ENCODE measurements at places on chromosomes 13 and 19.

DNA sequence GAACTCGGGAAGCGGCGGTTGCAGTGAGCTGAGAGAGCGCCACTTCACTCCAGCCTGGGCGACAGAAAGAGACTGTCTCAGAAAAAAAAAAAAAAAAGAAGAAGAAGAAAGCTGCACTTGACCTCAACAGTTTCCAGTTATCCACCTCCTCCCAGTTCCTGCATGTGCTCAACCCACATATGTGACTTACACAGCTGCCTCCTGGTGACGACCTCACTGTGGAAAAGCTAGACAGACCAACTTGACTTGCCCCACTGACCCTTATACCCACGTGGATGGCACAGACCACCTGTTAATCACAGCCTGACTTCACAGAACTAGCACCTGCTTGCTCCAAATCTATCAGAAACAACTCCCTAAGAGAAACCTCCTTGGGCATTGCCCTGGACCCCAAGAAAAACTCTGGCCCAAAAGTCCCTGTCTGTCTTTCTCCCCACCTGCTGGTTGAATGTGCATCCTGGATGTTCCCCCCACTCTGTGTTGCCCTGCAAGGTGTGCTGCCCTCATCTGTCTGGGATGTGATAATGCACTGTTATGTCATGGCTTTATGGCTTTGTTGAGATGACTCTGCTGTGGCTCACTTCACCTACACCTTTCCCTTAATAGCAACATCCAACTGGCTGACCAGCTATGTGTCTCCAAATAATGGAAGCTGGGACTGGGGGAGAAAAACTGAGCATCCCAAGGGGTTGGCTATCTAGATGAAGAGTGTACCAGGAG, 2.8 kb downstream of the ZNF20 start:
- DNase-seq = no peak

DNA sequence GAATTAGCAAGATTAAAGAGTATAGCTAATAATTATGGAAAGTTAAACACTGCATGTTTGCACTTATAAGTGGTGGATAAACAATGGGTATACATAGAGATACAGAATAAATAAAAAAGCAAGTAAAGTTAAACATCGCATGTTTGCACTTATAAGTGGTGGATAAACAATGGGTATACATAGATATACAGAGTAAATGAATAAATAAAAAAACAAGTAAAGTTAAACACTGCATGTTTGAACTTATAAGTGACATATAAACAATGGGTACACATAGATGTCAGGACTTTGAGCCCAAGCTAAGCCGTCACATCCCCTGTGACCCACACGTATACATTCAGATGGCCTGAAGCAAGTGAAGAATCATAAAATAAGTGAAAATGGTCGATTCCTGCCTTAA, 1533.3 kb upstream of the SPRY2 start:
- DNase-seq = no peak

DNA sequence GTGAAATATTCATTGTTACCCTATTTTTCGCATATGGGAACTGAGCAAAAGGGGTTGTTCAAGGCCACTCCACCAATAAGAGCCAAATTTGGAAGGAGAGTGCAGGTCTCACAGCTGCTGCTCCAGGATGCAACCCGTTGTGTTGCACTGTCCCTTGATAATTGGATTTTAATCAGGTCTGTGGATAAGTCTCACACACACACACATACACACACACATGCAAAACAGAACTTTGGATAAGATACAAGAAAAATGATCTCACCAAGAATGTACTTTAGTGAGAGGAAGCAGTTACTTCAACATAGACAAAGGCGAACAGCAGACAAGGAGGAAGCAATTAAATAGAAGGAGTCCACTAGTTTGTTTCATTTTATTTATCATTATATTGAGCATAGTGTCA, 127.3 kb upstream of the EDNRB start:
- no peak for DNase-seq

- DNase-seq = no peak
These were observed 47.4 kb downstream of the SIPA1L3 start for GRCh38 chr19:37954421-37954874.

DNA sequence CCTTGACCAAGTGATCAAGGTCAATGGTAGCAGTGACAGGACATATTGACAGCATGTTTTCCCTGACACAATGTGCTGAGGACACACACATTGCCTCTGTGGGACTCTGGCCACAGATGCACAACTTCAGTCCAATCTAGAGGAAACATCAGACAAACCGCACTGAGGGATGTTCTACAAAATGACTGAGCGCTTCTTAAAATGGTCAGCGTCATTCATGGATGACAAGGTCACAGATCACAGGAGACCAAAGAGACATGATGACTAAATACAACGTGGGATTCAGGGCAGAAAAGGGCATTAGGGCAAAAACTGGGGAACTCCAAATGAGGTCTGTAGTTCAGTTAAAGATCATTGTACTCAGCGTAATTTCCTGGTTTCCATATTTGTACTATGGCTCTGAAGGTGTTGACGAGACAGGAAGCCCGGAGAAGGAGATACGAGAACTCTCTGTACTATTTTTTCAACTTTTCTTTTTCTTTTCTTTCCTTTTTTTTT, 20.6 kb downstream of the PBX4 start:
- DNase-seq = no peak

- DNase-seq = no peak
These were observed 5.2 kb downstream of the CEACAM4 start for GRCh38 chr19:41621654-41622053.

DNA sequence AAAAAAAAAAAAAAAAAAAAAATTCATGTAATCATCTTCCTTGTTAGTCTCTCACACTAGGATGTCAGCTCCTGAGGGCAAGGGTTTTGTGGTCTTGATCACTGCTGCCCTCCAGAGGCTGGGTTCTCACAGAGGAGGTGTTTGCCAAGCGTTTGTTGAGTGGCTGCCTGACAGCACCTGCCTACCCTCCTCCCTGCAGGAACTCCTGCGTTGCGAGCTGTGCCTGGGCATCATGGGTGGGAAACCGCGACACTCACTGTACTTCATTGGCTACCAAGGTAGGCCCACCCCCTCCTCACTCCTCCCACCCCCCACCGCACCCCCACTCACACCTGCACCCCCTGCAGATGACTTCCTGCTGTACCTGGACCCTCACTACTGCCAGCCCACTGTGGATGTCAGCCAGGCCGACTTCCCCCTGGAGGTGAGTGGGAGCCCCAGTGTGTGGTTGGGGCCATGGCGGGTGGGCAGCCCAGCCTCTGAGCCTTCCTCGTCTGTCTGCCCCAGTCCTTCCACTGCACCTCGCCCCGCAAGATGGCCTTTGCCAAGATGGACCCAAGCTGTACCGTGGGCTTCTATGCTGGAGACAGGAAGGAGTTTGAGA, 8.1 kb downstream of the ATG4D start:
- no peak for DNase-seq

GRCh38 chr19:4361152-4362046, 18.0 kb downstream of the MPND start:
- no peak for DNase-seq

- DNase-seq = no peak
These were observed at the start of the genes PRDX2 and THSD8 for GRCh38 chr19:12801466-12802266. TSS of gene PRDX2 (minus strand) at chr19:12801800. CDS start at chr19:12801261, 539 bp downstream. TSS of gene THSD8 (plus strand) at chr19:12802069. CDS start at chr19:12802072, 3 bp downstream.

- no peak for DNase-seq
These were observed 64.8 kb downstream of the DHRS12 start for GRCh38 chr13:51739027-51739764.

DNA sequence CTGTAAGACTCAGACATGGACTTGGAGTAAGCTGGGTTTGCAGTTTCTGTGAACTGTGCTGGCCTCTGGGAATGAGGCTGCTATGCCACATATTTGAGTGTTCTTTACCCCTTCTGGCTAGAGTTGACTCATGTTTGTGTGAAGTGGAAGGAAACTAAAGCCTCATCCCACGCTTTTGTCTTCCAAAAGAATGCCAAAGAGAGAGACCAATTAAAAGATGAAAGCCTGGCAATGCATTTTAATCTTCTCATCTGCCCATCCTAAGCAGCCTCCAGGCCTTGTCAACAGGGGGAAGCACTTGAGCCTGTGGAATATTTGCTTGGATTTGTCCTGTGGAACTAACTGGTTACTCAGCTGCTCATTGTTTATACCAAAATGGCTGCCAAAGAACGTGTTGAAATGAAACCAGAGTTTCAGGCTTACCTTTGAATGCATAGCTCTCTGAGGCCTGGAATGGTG, 49.1 kb downstream of the LMO7 start:
- no peak for DNase-seq

- DNase-seq = no peak
These were observed 41.3 kb downstream of the ALOX5AP start for GRCh38 chr13:30776661-30777060.

- no peak for DNase-seq
These were observed 118.4 kb upstream of the OBI1 start for GRCh38 chr13:78777396-78777795.

GRCh38 chr13:114161644-114162532, 17.2 kb upstream of the CFAP97D2 start:
- no peak for DNase-seq

DNA sequence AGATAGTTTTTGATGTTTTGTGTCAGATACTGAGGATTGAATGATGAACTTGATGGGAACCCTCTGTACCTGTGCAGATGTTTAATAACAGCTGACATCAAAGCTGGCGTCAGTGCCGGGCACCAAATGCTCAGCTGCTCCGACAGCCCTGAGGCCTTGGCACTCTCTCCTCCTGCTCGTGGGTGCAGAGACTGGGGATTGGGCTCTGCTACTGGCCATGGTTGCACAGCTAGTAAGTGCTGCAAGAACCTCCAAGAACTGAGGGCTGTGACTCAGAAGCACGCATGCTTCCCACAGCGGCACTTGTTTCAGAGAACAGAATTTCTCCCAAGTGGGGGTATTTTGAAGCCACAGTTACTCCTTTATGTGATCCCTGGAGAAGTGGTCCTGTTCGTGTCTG, 5.9 kb downstream of the LAMP1 start:
- no peak for DNase-seq

- DNase-seq = no peak
These were observed 9.4 kb downstream of the FLT1 start for GRCh38 chr13:28485551-28485950.

DNA sequence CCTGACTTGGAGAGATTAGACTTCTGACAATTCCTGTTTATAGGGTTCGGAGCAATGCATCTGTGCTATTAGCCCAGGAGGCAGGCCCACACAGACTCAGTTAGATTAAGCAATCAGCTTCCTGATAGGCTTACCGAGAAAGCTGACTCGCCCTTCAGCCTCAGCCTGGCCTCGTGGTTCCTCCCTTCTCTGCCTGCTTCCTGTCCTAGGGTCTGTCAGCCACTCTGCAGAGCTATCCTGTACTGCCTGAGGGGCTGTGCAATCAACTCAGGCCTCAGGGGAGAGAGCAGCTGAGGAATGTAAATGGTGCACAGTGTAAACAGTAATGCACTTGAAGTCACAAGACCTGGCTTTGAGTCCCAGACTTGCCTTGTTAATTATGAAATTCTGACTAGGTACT, 30.7 kb downstream of the HTR2A start:
- DNase-seq = peak; percentile 98

DNA sequence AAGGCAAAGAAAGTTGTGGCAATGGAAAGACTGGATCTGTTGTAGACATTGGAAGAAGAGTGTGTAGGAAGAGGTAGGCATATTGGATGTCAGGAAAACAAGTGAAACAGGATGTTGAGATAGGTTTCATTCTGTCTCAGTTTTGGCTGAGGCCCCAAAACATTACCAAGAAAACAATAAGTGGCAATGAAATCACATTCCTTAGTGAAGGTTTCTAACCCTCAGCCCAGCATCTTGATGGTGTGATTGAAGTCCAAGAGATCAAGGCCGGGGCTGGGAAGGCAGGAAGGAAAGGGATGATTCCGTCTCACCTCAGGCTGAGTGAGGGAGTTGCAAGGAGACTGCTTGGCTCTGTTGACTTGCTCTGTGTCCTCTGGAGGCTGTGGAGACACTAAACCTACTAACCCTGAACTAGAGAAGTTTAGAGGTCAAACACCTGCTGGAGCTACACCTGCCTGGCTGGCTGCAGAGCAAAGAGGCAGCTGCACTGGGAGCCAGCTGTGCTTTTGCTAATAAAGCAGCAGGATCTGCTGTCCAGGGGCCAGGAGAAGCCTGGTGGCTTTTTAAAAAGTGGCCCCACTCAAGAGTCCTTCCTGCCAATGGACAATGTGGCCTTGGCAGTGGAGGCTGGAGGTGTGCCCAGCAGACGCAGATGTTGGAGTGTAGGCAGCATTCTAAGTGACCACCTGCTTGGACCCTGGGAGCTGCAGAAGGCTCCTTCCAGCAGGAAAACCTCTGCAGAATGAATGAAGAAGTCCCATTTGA, 53.6 kb downstream of the DGKH start:
- DNase-seq = no peak

DNA sequence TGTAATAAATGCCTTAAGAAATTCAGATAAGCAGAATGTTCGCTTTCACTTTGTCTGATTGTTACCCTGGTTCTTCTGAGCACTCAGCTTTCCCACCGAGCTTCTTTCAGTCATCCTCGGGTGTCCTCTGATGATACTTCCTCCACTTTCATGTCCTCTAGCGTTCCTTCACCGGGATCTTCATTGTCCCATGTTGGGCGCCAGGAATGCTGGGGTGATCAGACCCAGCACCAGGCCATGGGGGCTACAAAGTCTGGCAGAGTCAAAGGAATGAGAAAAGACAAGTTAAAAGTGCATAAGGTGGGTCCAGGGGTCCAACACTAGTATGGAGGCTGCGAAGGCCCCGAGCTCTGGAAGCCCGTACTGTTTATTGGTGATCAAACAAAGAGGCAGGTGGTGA, 11.7 kb upstream of the C19orf84 start:
- DNase-seq = no peak

DNA sequence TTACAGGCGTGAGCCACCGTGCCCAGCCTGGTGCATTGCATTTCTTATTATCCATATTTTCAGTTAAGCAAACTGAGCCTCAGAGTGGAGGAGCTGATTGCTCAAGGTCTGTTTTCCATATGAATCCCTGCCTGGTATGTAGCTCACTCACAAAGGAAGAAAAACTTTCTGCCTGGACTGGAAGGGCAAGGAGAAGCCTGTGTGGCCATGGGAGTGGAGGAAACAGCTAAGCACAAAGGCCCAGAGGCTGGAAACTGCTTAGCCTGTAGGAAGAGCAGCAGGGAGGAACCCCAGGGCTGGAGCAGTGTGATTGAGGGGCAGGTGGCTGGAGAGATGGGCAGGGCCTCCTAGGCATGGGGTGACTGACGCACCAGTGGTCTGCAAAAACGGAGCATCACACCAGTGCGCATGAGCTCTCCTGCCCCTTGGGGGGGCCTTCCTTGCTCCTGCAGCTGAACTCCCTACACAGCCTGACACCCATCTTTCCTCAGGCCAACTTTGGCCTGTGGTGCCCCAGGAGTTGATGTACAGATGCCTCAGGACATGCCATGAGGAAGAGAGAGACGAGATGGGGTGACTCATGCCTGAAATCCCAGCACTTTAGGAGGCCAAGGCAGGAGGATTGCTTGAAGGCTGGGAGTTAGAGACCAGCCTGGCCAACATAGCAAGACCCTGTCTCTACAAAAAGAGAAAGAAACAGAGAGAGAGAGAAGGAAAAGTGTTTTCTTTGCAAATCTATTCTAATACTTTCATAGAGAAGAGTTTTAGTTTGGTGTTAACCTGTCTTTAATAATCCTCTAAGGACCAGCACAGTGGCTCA, 2.8 kb upstream of the HNRNPM start:
- DNase-seq = no peak

GRCh38 chr19:1955171-1956121, 14.5 kb downstream of the CSNK1G2 start:
- no peak for DNase-seq

GRCh38 chr13:26699197-26699490, 61.4 kb downstream of the GPR12 start:
- DNase-seq = no peak

- DNase-seq = no peak
These were observed 23.1 kb upstream of the URI1 start for GRCh38 chr19:29918891-29919290.

GRCh38 chr19:3176715-3177501, 1.7 kb upstream of the S1PR4 start:
- peak; percentile 71 for DNase-seq
